ENCODE measurements at places on chromosomes 7 and 10.

- DNase-seq = peak; percentile 86
Measured at GRCh38 chr10:87505366-87506111, 846 bp downstream of the MINPP1 start.

- DNase-seq = no peak
Measured at GRCh38 chr7:43170571-43170970, 58.1 kb downstream of the HECW1 start.

DNA sequence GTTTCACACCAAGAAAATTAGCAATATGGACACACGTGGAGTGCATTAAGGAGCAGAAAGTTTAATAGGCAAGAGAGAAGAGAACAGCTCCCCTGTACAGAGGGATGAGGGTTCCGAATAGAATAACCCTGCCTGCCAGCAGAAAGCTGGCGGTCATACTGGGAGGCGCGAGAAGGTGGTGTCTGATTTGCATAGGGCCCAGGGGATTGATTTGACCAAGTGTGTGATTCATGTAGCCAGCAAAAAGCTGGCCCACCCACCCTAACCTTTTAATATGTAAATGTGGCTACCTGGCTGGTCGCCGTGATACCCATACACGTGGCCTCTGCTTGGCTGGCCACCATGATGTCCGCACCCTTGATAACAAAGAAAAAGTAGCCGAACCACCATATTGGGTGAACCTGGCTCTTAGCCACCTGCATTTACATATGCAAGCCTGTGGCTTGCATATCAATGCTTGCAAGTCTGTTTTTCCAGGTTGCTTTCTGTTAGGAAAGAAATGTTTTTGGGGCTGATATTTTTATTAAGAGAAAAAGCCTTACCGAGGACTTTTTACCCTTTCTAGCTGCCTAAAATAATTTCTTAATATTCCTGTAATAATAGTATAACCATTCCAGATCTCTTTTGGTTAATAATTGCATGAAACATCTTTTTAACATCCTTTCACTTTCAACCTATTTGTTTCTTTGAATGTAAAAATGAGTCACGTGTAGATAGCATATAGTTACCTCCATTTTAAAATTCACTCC lies 20.5 kb upstream of the VWDE start:
- DNase-seq = no peak

- no peak for DNase-seq
Measured at GRCh38 chr10:22874189-22874854, 53.5 kb upstream of the ARMC3 start.

GRCh38 chr7:87083865-87084519 lies 24.5 kb upstream of the ELAPOR2 start:
- DNase-seq = no peak

GRCh38 chr7:115289971-115290370 lies 368.1 kb downstream of the MDFIC start:
- DNase-seq = no peak

DNA sequence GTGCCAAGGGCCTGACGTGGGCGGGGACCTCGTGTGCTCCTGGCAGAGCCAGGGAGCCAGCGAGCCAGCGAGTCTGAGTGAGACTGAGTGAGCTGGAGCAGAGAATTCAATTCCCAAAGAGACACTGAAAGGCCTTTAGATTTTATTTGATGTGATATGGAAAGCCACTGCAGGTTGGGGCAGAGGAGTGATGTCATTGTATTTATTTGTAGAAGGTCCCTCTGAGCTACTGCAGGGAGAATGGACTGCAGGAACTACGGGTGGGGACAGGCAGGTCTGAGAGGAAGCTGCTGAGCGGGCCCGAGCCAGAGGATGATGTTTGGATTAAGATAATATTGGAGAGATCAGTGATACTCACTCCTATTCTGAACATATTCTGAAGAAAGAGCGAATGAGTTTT lies 445.8 kb upstream of the ANKRD30A start:
- no peak for DNase-seq

DNA sequence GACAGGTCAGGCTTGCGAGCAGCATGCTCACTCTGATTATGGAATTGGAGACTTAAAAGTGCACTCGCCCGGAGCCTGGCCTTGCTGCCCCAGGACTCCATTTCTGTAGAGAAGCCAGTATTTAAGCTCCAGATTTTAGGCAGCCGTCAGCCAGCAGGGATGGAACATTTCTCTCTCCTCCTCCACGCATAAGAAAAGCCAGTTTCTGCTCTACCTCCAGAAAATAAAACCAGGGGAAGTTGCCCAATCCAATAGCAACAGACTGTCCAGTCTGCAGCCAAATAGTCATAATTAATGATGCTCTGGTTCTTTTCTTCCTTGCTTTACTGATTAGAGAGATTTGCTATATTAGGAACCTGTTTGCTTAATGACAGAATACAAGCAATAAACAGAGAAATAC lies 203.2 kb downstream of the GFRA1 start:
- DNase-seq = no peak

- peak; percentile 84 for DNase-seq
Measured at GRCh38 chr7:85554236-85555178, 367.7 kb upstream of the SEMA3D start.

DNA sequence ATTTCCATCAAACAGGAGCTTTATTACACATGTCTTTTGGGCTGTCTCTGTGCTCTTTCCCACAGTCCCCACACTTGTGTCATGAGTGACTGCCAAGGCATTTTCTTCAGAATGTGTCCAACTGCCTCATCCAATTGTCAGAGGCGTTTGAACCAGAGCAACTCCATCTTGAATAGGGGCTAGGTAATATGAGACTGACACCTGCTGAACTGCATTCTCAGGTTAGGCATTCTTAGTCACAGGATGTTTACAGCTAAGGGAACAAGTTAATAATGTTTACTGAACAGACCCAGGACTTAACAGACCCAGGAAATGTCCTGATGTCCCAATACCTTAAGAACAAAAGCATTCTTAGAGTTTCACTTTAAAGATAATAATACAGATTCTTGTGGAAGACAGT lies 595.5 kb downstream of the REEP3 start:
- DNase-seq = no peak

- DNase-seq = no peak
Measured at GRCh38 chr7:155732286-155732685, 80.0 kb downstream of the SHH start.

DNA sequence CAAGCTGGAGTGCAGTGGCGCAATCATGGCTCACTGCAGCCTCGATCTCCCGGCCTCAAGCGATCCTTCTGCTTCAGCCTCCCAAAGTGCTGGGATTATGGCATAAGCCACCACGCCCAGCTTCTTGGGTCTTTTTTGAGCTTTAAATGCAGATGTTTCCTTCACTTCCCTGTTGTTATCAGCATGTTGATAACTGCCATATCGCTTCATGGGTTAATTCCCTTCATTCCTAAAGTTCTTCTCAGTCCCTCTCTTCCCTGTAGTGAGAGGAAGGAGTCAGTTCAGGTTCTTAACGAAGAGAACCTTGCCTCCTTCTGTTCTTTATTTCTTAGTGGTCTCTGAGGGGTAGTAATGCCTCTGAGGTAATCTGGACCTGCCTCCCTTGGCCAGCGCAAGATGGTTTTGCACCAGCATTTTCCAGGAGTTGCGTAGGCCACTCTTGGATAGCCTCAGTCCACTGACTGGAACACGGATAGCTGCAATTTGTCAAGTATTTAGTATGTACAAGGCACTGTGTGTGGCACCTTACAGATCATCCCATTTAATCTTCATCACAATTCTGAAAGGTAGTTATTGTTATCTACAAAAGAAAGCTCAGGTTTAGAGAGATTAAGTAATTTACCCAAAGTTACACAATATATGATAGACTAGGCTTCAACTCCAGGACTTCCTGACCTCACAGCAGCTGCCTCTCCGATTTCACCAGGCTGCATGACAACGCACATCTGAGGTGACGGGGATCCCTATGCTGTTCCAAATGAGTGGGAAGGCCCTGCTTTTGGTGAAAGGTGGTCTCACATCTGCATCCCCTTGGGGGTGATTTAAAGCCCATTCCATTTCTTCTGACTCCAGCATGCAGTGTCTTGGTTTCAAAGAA lies 60.5 kb downstream of the GATA3 start:
- no peak for DNase-seq

- DNase-seq = peak; percentile 78
Measured at GRCh38 chr7:102260856-102261255, 25.8 kb upstream of the SH2B2 start.

DNA sequence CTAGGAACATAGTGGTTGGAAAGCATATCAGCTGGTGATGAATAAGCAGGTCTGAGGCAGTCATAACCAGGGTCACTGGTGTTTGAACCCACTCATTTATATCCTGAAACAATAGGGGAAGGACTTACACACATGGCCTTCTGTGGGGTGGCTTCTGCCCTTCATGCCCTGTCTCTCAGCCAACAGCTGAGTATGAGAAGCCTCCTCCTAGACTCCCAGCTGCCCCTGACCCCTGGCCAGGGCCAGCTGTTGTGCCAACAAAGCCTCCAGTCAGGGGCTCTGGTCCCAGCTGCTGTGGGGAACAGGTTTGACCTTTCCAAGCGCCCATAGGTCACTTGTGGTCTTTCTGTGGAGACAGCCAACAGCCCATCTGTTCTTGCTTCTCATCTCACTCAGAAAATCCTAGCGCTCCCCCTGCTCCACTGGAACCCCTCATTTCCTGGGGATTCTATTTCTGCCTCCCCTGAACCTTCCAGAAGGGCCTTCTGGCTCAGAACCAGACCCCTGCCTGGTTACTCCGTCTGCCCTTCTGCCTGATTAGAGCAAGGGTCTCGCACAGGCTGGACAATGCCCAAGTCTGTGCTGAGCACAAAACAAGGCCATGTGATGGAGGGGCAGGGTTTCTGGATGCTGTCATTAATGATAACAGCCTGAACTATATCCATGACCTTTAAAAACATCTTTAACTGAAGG lies 9.7 kb upstream of the PURB start:
- no peak for DNase-seq

DNA sequence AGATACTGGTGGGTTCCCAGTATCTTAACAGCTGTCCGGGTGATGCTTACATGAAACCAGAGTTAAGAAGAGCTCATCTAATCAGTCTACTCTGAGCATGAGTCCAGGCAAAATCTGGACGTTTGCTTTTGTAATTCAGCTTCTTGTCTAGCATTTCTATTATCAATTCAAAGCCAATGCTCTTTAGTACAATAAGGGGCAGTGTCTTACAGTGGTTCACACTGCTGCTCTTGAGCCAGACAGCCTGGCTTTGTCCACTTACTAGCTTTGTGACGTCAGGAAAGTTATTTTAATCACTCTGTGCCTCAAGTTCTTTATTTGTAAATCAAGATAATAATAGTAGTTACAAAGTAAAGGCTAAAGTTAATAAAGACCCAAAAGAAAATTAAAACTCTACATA lies 227.3 kb upstream of the TCF7L2 start:
- DNase-seq = no peak

DNA sequence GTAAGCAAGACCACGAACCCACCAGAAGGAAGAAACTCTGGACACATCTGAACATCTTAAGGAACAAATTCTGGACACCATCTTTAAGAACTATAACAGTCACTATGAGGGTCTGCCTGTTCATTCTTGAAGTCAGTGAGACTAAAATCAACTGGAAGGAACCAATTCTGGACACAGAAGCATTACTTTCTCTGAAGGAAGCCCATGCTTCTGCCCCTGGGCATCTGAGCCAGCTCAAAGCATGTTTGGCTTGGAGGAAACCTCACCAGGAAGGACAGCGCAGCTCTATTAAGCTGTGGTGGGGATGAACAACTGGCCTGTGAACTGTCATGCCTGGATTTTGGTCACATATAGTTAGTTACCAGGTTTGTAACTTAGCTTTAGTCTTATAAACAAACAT lies 132.4 kb upstream of the GDF10 start:
- no peak for DNase-seq

- DNase-seq = no peak
Measured at GRCh38 chr10:34373211-34373610, 441.9 kb downstream of the PARD3 start.

DNA sequence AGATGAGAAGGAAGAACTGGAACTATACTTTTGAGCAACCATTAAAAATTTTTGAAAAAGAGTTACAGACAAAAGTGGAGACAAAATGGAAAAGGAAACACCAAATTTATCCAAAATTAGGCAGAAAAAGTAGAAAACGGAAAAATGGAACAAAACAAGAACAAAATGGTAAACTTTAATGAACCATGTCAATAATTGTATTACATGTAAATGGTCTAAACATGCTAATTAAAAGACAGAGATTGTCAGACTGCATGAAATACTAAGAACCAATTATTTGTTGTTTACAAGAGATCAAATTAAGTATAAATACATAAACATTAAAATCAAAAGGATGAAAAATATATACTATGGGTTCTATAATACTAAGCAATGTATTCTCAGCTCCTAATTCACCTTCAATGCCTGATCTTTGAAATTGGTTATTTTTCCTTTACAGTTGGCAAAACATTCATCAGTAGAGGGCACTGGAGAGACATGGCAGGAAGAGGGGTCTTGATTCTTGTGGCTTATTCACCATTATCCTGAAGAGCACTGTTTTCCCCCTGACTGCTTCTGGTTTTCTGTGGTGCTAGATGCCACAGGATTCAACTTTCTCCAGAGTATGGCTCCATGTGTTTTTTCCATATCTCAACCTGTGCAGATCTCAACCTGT lies 124.9 kb downstream of the ELFN1 start:
- DNase-seq = no peak

GRCh38 chr7:129295015-129295423 lies 70.2 kb downstream of the AHCYL2 start:
- DNase-seq = peak; percentile 52

DNA sequence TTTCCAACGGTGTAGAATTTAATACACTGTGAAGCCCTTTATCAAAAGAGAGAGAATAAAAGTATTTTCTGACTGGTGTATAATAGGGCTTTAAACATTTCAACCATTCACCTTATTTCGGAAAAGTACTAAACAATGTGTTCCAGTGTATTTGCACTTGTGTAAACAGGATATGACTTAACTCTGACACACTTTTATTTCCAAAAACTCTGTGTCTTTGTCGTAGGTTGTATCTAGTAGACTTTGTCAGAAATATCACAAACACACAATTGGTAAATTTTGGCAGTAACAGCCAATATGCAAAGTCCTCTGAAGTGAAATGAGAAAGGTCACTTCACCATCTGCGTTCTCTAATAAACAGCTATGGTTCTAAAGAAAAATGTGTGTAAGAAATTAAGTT lies 10.3 kb upstream of the TSPAN13 start:
- DNase-seq = no peak

DNA sequence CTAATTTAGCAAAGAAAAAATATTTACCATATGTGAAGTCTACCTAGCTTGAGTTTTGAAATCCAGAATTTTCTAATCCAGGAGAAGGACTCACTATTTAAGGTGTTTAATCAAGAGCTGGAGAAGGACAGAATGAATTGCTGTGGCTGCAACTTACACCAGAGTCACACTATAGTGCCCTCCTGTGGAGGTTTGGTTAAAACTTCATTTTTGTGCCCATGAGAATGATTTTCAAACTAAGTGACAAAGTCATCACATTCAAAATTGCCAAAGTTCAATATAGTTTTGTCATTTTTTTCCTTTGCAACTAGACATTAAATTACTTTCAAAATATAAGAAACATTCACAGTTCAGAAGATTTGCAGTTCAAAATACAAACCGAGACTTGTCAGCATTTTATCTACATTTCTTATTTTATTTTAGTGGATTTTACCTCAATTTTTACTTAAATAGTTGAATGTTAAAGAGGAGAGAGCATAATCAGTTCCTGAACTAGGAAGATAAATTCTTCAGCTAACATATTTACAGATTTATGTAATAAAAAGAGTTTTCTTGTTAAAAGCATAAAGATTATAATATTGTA lies 70.7 kb downstream of the CABCOCO1 start:
- DNase-seq = peak; percentile 71

- DNase-seq = no peak
Measured at GRCh38 chr10:6176691-6177231, 26.0 kb upstream of the PFKFB3 start.

GRCh38 chr7:4028221-4028620 lies 653.9 kb upstream of the FOXK1 start:
- DNase-seq = no peak
